CD4-positive, alpha-beta T cell treated with Interleukin-6 at 100 ng/mL for 8 hours (primary cell): ENCODE measurements at places on chromosomes 7 and 10.

- no peak for DNase-seq
Observed at GRCh38 chr10:16562891-16563290, 41.2 kb upstream of the C1QL3 start.

- no peak for DNase-seq
Observed at GRCh38 chr7:50721160-50721559, 61.5 kb downstream of the GRB10 start.

- DNase-seq = no peak
Observed at GRCh38 chr7:44898039-44898438, 12.7 kb upstream of the PURB start.

- no peak for DNase-seq
Observed at GRCh38 chr7:129950933-129951225, 1.9 kb downstream of the UBE2H start.

DNA sequence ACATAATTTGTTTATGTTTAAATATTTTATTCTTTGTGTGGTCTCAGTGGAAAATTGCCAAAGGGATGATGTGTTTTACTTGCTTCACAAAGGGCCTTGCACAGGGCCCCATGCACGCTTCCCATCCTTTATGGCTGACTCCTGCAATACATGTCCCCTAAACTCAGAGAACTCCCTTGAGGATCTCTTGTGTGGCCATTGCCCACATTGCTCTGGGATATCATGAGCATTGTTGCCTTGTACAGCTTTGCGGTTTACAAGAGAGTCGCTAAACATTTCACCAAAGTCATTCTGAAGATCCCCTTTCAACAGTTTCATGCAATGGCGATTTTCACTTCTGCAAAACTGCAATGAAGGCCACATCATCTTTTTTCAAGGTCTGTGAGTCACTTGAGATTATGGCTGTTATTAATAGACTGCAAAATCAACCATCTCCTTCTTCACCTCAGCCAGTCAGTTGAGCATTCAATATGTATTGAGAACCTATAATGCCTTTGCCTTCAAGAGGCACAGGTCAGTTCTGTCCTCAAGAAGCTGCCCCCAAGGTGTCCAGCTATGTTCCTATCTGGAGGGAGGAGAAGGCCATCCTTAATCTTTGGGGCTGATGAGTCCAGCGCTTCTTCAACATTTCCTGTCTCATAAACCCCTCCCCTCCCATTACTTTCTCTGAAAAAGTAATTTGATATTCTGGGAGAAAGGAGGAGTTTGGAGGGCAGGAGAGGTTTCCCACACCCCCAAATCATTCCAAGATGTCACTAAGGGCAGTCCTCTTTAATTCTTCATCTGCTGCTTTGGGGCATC lies 108.1 kb downstream of the CCDC71L start:
- no peak for DNase-seq

- DNase-seq = no peak
Observed at GRCh38 chr7:151133266-151133985, 34.1 kb downstream of the GBX1 start.

DNA sequence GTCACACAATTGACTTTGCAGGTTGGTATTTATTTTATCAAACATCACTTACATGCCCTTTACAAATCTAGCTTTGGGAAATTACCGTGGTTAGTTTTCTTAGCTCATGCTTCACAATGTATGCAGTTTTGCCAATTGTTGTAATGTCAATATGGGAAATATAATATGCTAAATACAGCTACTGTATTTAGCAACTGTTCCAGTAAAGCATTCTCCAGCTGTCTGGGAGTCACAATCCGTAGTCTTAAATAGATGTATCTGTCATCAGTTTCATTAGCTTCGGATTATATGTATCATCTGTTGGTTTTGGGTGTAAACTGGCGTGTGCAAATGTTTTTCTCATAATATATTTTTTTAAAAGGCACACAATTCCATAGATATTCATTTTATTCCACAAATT lies 19.4 kb upstream of the AHR start:
- no peak for DNase-seq

GRCh38 chr7:21059069-21059468 lies 272.4 kb upstream of the SP8 start:
- no peak for DNase-seq

GRCh38 chr10:29865700-29866355 lies 193.6 kb downstream of the JCAD start:
- DNase-seq = no peak

DNA sequence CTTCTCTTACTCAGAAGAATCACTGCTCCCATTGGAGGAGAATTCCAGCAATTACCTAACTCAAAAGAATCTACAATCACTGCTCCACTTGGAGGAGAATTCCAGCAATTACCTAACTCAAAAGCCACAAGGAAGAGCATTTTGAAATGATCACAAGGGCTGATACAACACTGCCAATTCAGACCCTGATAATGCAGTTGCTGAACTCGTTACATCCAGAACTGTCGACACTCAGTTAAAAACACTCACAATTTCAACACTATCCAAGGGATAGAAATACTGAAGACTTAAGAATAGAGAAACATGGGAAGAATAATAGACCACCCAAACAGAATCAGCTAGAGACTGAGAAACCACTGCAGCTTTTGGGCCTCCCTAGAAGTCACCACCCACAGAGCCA lies 27.8 kb downstream of the AFAP1L2 start:
- no peak for DNase-seq

DNA sequence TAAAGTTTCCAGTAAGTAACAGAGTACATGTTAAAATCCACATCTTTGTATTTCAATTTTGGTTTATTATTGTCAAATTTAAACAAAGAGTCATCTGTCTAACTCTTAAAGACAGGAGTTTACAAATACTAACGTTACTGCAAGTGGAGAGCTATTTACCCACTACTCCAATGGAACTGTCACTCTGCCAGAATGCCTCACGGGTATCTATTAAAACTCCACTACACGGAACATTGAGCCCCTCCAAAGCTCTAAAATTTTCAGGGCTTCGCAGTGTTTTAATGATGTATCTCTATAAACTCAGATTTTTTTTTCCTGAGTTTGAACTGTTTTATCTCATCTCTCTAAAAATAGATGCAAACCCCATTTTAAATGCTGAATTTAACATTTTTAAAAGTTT lies 388.7 kb upstream of the SEMA3A start:
- no peak for DNase-seq

DNA sequence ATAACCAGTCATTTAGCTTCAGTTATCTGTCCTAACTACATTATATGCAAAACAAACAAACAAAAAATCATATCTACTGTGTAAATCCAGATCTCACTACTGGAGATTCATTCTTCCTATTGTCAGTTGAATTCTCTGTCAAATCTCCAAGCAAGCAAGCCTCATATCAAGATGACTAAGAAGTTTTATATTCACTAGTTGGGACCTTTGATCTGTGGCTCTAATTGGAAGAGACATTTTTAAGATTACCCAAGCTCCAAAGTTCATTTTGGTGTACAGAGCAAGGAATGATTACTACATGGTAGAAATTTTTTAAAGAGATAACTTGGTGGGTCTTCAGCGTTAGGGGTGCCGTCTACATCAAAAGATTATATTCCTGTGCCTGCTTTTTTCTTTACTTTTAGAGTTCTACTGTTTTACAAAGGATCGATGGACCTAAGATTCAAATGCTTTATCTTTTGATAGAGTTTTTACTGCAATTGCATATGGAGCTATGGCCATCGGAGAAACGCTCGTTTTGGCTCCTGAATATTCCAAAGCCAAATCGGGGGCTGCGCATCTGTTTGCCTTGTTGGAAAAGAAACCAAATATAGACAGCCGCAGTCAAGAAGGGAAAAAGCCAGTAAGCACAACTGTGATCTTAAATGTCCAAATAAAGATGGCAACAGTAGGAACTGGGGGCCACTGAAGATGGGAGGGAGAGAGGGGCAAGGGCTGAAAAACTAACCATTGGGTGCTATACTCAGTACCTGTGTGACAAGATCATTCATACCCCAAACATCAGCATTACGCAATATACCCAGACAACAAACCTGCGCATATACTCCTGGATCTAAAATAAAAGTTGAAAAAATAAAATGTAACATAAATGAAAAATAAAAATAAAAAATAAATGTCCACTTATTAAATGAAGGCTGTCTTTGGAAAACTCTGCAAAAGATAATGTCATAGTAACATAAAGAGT lies 47.9 kb downstream of the SP8 start:
- DNase-seq = no peak

- peak; percentile 59 for DNase-seq
Observed at GRCh38 chr10:118720685-118721538, 33.9 kb downstream of the CACUL1 start.

GRCh38 chr7:139061416-139061815 lies 25.6 kb upstream of the ZC3HAV1L start:
- no peak for DNase-seq

GRCh38 chr10:14180911-14181566 lies 149.7 kb downstream of the FRMD4A start:
- no peak for DNase-seq

DNA sequence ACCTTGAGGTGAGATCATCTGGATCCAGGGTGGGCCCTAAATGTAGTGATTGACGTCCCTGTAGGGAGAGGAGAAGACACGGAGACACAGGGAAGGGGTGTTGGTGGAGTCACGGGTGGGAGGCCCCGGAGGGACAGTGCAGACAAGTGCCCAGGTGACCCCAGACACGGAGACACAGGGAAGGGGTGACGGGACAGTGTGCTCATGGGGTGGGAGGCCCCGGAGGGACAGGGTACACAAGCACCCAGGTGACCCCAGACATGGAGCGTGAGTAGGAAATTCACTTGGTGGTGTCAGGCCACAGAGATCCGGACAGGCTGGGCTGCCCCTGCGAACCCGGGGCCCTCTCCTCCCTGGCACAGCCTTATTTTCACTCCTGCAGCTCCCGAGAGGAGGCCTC lies 176.9 kb downstream of the PTPRN2 start:
- DNase-seq = no peak

DNA sequence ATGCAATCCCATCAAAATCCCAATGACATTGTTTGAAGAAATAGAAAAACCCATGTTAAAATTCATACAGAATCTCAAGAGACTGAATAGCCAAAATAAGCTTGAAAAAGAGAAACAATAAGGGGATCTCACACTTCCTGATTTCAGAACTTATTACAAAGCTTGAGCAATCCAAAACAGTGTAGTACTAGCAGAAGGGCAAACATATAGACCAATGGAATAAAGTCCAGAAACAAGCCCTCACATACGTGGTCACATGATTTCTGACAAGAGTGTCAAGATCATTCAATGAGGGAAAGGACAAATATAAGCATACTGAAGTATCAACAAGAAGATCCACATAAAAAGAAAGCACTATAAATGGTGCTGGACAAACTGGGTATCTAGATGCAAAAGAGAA lies 31.9 kb downstream of the MICU1 start:
- no peak for DNase-seq

DNA sequence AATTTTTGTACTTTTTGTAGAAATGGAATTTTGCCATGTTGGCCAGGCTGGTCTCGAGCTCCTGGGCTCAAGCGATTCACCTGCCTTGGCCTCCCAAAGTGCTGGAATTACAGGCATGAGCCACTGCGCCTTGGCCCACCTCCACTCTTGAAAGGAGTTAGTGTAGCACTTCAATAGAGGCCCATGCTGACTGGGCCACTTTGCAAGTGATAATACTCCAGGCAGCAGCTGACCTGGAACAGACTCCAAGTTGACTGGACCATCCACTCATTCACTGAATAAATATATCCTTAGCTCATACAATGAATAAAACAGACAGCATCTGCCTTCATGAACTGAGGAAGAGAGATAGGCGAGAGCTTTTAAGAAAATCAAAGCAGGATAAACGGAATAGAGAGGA lies 14.7 kb downstream of the CPVL start:
- no peak for DNase-seq

DNA sequence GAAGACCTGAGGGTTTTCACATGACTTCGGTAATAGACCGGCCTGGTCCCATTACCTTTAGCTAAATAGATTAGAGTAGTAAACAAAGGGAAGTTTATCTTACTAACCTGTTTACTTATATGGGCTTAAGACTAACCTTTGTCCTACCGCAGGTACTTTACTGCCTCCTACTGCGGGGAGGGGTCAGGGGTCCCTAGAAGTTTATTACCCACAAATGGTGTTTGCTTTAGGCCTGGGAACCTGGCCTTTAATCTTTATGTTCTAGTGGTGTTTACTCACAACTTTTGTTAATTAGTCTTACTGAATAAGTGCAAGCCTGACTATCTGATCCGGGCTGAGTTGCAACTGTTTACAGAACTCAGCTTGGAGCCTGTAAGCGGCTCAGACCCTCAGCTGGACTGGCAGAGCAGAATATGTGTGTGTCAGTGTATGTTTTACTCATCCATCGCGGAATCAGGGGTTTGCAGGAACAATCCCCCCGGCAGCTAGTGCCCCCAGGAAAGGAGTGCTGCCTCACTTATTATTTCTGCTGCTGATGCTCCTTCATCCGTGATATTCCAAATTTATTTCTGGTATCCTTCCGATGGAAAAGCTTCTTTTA lies 578.9 kb upstream of the SEMA3D start:
- DNase-seq = no peak

DNA sequence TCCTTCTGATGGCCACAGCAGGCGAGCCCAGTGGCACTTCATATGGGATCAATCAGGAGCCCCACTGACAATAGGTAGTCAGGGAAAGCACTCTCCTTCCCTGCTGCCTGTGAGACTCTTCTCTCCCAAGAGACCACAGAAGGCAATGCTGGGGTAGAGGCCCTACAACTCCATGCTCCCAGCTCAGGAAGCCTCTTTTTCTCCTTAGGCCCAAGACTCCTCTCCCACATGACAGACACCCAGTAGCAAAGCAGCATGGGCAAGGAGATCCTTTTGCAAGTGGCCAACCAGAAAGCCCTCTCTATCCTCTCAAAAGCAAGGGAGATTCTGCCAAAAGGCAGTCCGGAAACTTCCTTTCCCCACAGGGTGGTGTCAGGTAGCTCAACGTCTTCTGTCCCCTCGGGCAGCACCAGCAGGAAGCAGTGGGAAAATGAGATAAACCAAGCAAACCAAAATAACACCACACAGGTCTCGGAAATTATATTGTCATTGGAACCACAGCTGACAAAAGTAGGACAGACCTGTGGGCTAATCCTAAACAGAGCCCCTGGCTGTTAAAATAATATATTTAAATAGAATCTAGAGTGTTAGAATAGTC lies 172.7 kb upstream of the GDF10 start:
- no peak for DNase-seq

GRCh38 chr7:84291756-84292155 lies 97.2 kb upstream of the SEMA3A start:
- no peak for DNase-seq

GRCh38 chr7:2757904-2758672 lies 70.1 kb downstream of the AMZ1 start:
- DNase-seq = peak; percentile 48

- no peak for DNase-seq
Observed at GRCh38 chr7:36712015-36712414, 12.3 kb downstream of the AOAH start.

DNA sequence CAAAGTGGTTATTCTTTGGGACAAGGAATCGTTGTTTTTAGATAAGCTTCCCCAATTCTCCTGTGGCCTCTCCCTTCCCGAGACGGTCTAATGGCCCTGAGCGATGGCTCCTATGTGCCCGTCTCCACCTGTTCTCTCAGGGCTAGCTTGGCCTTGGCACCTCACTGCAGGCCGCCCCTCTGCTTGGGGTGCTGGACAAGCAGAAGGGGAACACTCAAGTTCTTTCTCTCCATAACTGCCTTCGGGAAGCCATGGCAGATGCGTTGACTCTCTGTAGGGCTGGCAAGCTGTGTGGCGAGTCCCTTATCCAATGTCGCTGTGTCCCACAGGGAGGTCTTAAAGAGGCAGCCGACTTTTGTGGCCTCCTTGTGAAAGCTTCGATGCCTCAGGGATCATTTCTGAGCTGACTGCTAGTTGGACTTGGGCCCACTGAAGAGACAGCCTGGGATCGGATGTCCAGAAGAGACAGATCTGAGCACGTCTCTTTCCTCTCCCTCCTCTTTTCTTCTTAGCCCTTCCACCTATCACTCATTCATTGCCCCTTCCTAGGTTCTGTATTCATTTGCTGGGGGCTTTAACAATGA lies 70.8 kb downstream of the GRK5 start:
- no peak for DNase-seq
